ENCODE measurements at places on chromosomes 5 and 9.

- peaks cover 10% of the 10 kb centered on the region for H3K27me3 ChIP-seq
- no peak for DNase-seq
- no peak overlapping the region for H3K27ac ChIP-seq
- no peaks in the 10 kb centered on the region for H3K36me3 ChIP-seq
- no peak overlapping the region for H3K4me3 ChIP-seq
Measured at GRCh38 chr5:154097031-154097430, 58.3 kb downstream of the MFAP3 start.

DNA sequence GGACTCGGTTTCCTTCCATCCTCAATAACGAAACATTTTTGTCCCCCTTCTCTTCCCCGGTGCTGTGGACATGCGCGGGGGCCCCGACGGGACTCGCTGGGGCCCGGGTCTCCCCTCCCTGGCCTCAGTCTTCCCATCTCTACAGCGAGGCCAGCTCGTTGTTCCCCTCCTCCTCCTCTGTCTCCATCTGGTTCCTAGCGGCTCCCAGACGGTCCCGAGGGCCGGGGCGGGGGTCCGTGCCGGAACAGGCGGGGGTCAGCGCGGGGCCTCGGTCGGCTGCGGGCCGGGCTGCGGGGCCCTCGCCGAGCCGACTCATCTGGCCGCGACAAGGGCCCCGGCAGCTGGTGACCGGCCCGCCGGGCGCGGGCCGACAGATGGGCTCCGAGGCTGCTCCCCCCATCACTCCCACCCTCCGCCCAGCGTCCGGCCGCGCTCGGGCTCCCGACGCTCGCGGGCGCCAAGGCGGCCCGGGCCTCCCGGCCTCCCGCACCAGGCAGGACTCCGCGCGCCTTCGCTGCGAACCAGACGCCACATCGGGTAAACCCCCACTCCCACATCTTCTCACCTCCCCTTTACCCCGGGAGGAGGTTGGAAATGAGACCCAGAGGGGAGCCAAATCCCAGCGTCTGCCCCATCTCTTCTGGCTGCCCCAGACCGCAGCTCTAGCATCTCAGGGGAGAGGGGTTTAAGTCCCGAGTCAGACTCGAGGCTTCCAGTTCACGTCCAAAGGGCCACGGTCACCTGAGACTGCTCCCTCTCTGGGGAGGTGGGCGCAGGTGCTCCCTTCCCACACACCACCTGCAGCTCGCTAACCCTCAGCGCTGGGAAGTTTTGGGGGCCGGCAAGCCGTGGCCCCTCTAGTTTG lies 8.1 kb downstream of the BARHL1 start:
- H3K4me1 ChIP-seq, result peaks cover 17% of the 10 kb centered on the region
- H3K36me3 ChIP-seq, result peaks cover 20% of the 10 kb centered on the region
- peak overlapping the region; percentile 72 for H3K27ac ChIP-seq
- H3K27me3 ChIP-seq, result peaks cover 20% of the 10 kb centered on the region
- DNase-seq, result no peak

DNA sequence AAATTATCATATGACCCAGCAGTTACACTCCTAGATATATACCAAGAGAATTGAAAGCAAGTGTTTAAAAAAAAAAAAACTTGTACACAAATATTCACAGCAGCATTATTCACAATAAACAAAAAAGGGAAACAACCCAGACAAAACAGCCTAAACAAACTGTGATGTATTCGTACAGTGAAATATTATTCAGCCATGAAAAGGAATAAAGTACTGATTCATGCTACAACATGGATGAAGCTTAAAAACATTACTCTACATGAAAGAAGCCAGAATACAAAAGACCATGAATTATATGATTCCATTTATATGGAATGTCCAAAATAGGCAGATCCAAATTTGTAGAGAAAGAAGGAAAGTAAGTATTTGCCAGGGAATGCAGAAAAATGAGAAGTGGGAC lies 161.1 kb downstream of the CWC27 start:
- H3K36me3 ChIP-seq, result peaks cover 41% of the 10 kb centered on the region
- DNase-seq, result no peak
- no peaks in the 10 kb centered on the region for H3K27me3 ChIP-seq
- H3K4me1 ChIP-seq, result no peaks in the 10 kb centered on the region
- H3K27ac ChIP-seq, result no peak overlapping the region
- H3K4me3 ChIP-seq, result no peak overlapping the region

- H3K36me3 ChIP-seq, result no peaks in the 10 kb centered on the region
- H3K27me3 ChIP-seq, result no peaks in the 10 kb centered on the region
- DNase-seq, result no peak
Measured at GRCh38 chr5:73826301-73827105, 200.5 kb downstream of the ARHGEF28 start.

GRCh38 chr5:150485693-150486401 lies 22.1 kb upstream of the NDST1 start:
- no peaks in the 10 kb centered on the region for H3K27me3 ChIP-seq
- peak overlapping the region; percentile 84 for H3K4me3 ChIP-seq
- H3K4me1 ChIP-seq, result peaks cover 35% of the 10 kb centered on the region
- H3K27ac ChIP-seq, result no peak overlapping the region

DNA sequence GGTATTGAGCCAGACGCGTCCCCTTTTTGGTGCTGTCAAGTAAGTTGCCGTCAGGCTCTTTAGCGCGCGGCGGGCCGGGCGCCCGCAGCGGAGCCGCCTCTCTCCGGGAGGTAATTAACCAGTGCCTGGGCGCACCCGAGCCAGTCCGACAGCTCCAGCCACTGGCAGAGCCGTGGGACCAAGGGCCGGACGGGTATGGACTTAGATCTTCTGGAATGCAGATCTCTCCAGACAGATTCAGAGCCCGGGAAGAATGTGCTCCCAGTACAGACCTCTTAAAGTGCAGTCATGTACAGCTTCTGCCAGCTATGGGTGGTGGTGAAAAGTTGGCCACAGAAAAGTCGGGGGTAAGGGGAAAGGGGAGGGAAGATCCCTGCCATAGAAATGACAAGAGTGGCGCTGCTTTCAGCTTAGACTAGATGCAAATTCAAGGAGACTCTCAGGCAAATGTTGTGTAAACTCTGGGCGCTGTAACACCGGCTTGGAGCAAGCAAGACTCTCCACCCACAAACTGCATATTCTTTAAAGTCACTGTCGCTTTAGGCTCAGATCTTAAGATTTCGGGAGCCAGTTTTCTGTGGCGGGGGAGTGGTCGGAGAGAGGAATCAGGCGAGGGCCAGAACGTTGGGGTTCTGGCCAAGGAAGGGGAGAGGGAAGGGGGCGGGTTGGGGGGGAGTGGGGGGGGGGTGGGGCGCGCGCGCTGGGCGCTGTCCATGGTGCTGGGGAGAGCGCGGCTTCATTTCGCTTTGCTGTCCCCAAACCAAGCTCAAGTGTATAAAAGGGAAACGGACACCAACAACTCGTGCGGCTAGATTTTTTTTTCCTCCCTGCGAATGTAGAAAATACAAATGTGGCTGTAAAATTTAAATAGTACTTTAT lies 29.2 kb downstream of the NR2F1 start:
- no peak for DNase-seq
- no peaks in the 10 kb centered on the region for H3K36me3 ChIP-seq
- H3K27me3 ChIP-seq, result peaks cover 29% of the 10 kb centered on the region

- no peaks in the 10 kb centered on the region for H3K4me1 ChIP-seq
- no peak overlapping the region for H3K4me3 ChIP-seq
- no peak for DNase-seq
- no peaks in the 10 kb centered on the region for H3K27me3 ChIP-seq
- H3K36me3 ChIP-seq, result no peaks in the 10 kb centered on the region
Measured at GRCh38 chr9:18596920-18597319, 123.0 kb downstream of the ADAMTSL1 start.

DNA sequence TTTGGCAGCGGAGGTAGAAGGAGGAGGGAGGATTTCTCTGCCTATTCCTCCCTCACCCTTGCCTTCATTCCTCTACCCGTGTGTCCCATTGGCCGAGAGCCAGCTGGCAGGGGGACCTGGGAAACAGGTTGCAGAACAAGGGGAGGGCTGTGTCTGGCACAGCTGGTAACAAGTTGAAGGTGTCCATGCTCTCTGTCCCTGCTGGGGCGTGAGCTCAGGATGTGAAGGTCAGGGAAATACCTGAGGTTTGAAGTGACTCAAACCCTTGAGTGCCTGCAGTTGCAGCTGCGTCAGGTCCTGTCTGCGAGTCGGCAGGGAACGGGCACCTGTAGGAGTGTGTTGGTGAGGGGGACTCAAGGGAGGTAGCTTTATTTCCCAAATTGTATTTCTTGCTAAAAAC lies 16.2 kb downstream of the MIGA2 start:
- H3K27me3 ChIP-seq, result no peaks in the 10 kb centered on the region
- peaks cover 6% of the 10 kb centered on the region for H3K36me3 ChIP-seq
- no peak overlapping the region for H3K4me3 ChIP-seq
- H3K4me1 ChIP-seq, result no peaks in the 10 kb centered on the region
- no peak overlapping the region for H3K27ac ChIP-seq

- no peak overlapping the region for H3K4me3 ChIP-seq
- DNase-seq, result no peak
Measured at GRCh38 chr9:113887436-113887835, 11.3 kb downstream of the ZNF618 start.

GRCh38 chr5:36040651-36041536 lies 25.8 kb downstream of the UGT3A2 start:
- no peak overlapping the region for H3K27ac ChIP-seq
- no peak overlapping the region for H3K4me3 ChIP-seq
- H3K4me1 ChIP-seq, result no peaks in the 10 kb centered on the region
- peaks cover 7% of the 10 kb centered on the region for H3K27me3 ChIP-seq

- no peaks in the 10 kb centered on the region for H3K27me3 ChIP-seq
- H3K27ac ChIP-seq, result no peak overlapping the region
- H3K4me3 ChIP-seq, result no peak overlapping the region
- no peak for DNase-seq
Measured at GRCh38 chr5:44257221-44257620, 132.0 kb downstream of the FGF10 start.
